ENCODE measurements at places on chromosomes 4 and X.

DNA sequence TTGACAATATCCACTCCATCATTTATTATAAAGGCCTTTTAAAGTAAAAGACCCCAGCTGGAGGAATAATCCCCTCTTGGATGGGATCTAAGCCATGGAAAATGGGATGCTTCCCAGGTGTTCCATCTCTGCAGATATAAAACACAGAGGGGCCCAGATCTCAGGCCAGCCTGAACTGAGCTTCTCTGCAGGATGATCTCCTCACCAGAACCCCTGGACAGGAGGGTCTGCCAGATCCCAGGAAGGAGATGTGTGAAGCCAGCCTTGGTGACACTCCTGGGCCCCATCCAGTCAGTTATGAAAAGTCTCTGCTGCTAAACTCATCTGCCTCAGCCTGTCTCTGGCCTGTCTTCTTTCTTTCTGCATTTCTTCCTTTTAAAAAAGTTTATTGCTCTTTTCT is 56.7 kb downstream of the HTRA3 start:
- no peak for DNase-seq

- DNase-seq: no peak
Observed at GRCh38 chr4:70449220-70449619, 22.8 kb upstream of the MUC7 start.

- DNase-seq: no peak
Observed at GRCh38 chr4:86356425-86357210, 3.2 kb downstream of the MAPK10 start.

- DNase-seq: no peak
Observed at GRCh38 chrX:9456250-9457074, 8.4 kb upstream of the TBL1X start.

- DNase-seq: no peak
Observed at GRCh38 chrX:20032201-20032600, 41.3 kb upstream of the BCLAF3 start.
